Stimulated activated effector memory CD8-positive, alpha-beta T cell treated with anti-CD3 and anti-CD28 coated beads, Interleukin-12 subunit alpha, Interleukin-12 subunit beta, amount 100 ng/mL, for 72 hours (primary cell): ENCODE measurements at places on chromosomes 5 and 9.

DNA sequence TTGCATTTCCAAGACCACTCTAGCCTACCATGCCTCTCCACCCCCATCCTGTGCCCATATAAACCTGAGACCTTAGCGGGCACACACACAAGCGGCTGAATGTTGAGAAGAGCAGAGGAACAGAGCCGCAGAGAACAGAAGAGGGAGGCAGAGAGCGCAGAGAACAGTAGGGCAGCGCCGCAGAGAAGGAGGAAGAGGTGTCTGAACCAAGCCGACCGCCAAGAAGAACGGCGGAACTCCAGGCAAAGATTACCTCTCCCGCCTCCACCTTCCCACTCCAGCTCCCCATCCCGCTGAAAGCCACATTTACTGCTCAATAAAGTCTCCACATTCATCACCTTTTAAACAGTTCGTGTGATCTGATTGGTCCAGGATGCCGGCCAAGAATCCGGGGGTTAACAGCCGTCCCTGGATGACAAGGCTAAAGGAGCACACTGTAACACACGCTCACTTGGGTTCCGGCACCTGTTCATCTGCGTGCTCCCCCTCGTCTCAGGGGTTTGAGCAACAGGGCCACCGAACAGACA lies 33.2 kb downstream of the GRIN3A start:
- no peak for DNase-seq

DNA sequence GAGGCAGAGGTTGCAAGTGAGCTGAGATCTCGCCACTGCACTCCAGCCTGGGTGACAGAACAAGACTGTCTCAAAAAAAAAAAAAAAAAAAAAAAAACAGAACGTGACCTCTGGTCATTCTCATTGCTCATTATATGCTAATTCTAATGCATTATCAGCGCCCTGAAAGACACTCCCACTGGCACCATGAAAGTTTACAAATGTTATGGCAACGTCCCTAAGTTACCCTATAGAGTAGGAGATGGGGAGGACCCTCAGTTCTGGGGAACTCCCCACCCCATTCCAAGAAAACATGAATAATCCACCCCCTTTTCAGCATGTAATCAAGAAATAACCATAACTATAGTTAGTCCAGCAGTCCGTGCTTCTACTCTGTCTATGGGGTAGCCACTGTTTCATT lies 48.9 kb upstream of the DENND4C start:
- no peak for DNase-seq

- DNase-seq, result no peak
These were observed 3.6 kb downstream of the CAMK4 start for GRCh38 chr5:111227801-111228200.

DNA sequence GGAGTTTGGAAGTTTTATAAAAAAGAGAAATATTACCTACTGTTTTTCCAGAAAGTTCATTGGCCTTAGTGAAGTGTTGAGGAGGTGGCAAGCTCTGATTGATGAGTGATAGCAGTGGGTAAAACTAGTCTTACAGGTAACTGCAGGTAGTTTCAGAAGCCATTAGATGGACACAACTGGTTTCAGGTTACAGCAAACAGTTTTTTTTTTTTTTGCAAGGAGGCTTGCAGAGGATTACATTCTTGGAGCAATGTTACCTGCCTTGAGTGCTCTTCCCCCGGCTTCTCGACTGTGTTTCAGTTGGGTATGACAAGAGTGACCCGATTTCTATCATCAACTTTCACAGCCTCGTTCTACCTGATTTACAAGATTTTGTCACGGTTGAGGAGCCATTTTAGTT lies 333.4 kb downstream of the YTHDC2 start:
- no peak for DNase-seq

DNA sequence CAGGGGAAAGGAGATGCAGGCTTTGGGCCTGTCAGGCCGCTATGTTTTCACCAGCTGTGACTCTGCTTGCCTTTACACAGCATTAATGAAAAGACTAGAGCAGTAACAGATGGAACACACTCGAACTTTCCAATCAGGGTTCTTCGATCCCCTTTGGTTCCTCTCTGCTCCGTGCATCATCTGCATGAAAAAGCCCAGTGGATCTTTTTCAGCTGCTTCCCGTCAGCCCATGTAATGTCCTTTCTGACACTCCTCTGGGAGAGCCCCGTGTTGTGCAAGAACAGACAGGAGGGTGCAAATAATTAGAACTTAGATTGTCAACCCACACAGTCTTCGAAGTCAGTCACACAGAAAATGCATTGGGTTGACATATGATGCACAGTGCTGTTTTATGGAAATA lies 448.9 kb upstream of the ZNF462 start:
- no peak for DNase-seq

GRCh38 chr5:169009123-169009522 lies 291.8 kb downstream of the SLIT3 start:
- DNase-seq, result no peak

DNA sequence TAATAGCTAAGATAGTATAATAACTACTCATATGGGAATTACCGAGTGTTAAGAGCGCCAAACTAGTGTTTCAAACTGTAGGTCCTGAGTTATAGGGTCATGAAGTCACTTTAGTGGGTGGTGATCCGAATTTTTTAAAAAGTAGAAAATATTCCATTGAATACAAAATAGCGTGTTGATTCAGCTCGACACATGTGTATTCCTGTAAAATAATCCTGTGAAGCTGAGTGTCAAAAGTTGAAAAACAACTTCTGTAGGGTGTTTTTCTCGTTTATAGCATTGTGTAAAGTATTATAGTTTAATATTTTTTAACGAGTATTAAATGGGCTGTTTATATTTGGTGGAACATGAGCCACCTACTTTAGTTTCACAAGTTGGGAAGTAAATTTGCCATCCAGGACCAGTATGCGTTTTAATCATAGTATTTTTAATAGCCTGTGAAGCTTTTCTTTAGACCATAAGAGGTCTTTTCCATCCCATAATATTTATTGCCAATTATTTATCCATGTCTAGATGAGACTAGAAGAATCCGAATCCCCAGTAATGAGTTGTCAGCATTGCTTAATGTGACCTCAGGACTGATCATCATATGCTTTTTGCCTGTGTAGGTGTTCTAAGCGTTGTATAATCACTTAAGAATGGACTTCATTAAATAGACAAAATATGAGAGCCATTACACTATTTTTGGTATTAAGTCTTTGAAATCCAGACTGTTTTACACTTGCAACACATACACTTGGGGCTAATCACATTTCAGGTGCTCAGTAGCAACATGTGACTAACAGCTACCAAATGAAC lies 84.1 kb downstream of the PTPDC1 start:
- no peak for DNase-seq

DNA sequence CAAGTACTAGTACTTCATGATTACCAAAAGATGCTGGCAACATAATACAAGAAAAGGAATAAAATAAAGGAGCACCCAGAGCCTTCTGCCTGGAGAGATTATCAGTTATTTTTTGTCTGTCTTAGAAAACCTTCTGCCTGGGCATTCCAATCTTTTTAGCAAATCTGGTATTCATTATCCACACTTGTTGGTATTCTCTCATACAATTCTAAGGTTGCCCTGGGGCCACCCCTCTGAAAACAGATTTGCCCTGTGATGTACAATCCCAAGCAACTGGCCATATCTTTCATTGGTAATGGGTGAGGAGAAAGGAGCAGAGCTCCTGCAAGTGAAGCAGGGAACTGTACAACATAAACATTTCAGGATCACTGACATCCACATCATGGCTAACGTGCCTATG lies 47.8 kb downstream of the WDR41 start:
- no peak for DNase-seq

GRCh38 chr5:68257210-68257609 lies 41.7 kb downstream of the PIK3R1 start:
- no peak for DNase-seq

DNA sequence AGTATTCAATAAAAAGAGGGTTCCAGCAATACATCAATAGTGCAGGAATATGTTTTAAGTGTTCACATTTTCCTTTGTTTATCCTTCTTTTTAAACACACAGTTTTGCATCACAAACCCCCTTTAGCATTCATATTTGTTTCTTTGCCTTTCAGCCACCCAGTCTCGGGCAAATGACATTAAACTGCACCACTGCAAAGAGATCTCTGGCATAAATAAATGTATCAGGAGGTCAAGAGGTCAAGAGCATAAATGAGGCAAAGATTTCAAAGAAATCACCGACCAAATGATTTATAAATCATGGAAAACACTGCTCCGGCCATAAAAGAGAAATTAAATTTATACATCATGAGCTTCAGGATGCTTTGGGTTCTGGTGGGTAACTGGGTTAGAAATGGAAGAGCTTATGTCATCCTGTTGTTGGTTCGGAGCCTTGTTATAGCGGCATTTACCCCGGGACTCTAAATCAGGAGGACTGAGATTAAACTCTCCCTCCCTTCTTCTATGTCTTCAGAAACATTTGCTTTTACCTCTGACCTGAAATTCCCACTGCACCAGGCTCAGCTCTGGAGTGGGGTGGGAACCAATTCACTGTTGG lies 449.6 kb upstream of the CLINT1 start:
- DNase-seq, result no peak

- DNase-seq, result no peak
These were observed 40.2 kb upstream of the OR13F1 start for GRCh38 chr9:104463864-104464263.

GRCh38 chr5:82147860-82148573 lies 130.1 kb downstream of the RPS23 start:
- no peak for DNase-seq

GRCh38 chr9:83526901-83527300 lies 11.3 kb downstream of the FRMD3 start:
- DNase-seq, result no peak

- no peak for DNase-seq
These were observed 25.3 kb downstream of the LRRC70 start for GRCh38 chr5:62603934-62604333.

DNA sequence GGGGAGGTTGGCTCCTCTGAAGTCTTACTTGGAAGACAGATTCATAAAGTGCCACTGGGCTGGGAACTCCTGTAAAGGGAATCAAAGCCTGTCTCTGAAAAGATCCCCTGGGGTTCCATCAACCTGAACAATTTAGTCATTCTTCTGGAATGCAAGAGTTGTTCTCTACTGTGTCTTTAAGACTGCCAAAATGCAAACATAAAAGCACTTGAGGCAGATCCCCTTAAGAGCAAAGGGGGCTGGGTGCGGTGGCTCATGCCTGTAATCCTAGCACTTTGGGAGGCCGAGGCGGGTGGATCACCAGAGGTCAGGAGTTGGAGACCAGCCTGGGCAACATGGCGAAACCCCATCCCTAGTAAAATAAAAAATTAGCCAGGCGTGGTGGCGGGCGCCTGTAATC lies 16.7 kb downstream of the CDKN2AIPNL start:
- DNase-seq, result no peak

- no peak for DNase-seq
These were observed 80.8 kb downstream of the RORB start for GRCh38 chr9:74577956-74578355.

- no peak for DNase-seq
These were observed 2.5 kb upstream of the CPLANE1 start for GRCh38 chr5:37251665-37252064.

- no peak for DNase-seq
These were observed 118.8 kb upstream of the VLDLR start for GRCh38 chr9:2502760-2503159.

GRCh38 chr5:80308526-80308925 lies 11.3 kb upstream of the SPZ1 start:
- DNase-seq, result no peak

DNA sequence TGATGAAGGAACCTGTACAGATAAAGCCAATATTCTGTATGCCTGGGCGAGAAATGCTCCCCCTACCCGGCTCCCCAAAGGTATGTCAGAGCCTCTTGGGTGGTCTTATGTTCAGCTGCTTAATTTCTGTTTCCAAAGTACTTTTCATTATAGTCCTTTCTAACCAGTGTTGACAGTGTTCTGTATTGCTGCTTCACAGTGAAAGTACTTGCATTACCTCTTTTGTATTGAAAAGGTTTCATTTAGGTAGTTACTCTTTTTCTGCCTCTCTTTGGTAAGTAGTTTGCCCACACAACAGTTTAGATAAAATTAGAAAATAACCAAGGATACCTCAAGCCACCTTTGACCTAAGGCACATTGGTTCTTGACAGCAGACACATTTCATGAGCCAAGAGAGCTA lies 169.9 kb downstream of the PAM start:
- no peak for DNase-seq

DNA sequence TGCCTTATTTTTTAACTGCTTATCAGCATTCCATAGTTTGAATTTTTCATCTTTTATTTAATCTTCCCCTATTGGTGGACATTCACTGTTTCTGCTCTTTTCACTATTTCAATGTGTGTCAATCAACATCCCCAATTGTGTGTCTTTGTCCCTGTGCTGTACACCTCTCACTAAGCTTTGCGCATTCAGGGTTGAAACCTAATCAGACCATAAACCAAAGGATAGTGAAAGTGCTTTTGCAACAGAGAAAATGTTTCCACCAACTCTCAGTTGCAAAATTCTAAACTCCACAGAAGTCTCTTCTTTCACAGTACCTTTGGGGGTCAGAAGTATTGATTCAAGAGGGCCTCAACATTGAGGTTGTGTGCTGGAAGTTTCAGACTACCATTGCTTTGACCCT lies 127.1 kb upstream of the SAP30L start:
- DNase-seq, result no peak

DNA sequence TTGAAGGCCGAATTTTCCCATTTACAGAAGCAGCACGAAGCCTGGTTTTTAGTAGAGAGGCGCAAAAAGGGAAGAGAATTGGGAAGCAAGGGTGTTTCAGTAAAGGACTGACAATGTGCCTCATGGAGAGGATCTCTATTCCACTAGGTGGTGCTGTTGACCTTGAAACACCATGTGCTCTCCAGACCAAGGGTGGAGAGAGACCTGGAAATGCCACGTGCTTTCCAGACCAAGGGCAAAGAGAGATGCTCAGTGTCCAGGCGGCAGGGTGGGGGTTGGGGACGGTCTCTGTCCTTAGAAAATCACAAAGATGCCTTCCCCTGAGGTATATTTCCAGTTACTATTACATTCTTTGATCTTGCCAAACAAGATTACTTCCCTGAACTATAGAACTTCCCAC lies 425.3 kb downstream of the CSNK1G3 start:
- DNase-seq, result no peak
